Stimulated activated CD8-positive, alpha-beta memory T cell treated with anti-CD3 and anti-CD28 coated beads, Interleukin-7, amount 100 ng/mL, for 1 hour (primary cell): ENCODE measurements at places on chromosomes 11 and 22.

DNA sequence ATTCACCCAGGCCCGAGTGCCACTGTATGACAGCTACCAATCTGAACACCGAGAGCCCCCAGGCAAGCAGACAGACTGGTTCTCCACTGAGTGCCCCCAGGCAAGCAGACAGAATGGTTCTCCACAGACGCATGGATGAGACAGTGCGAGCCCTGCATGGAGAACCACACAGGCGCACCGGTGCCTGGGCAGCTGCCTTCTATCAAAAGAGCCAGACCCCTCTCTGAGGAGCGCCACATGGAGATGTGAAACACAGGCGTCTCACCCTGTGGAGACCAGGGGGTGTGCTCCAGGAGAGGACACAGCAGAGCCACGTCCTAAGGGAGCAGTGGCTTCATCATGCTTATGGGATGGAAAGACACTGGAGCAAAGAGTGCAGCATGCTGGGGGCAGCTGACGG lies 94.5 kb upstream of the BID start:
- no peak for DNase-seq

DNA sequence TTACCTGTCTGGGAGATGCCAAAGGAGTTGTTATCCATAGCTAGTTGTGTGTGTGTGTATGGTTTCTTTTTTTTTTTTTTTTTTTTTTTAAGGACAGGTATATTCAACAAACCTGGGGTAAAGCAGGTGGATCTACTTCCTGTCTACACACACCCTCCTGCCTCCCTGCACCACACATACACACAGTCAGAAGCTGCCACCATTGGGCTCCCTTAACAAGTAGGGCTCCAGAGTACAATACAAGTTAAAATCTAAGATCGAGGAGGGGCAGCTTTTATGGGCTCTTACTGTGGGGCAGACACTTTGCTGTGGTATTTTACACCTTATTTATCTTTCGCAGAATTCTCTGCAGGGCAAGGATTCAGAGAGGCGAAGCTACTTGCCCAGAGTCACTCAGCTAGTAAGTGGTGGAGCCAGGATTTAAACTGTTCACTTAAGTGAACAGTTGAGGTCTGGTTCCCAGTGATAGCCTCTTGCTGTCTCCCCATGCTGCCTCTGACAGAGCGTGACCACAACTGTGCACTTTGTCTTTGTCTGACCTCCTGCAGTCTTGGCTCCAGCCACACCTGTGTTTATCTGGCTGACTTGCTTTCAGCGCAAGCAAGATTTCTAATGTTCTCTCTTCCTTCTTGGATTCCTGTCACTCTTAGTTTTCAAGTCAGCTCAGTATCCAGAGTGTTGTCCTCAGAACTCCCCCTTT lies 135.0 kb downstream of the CSNK2A3 start:
- no peak for DNase-seq

DNA sequence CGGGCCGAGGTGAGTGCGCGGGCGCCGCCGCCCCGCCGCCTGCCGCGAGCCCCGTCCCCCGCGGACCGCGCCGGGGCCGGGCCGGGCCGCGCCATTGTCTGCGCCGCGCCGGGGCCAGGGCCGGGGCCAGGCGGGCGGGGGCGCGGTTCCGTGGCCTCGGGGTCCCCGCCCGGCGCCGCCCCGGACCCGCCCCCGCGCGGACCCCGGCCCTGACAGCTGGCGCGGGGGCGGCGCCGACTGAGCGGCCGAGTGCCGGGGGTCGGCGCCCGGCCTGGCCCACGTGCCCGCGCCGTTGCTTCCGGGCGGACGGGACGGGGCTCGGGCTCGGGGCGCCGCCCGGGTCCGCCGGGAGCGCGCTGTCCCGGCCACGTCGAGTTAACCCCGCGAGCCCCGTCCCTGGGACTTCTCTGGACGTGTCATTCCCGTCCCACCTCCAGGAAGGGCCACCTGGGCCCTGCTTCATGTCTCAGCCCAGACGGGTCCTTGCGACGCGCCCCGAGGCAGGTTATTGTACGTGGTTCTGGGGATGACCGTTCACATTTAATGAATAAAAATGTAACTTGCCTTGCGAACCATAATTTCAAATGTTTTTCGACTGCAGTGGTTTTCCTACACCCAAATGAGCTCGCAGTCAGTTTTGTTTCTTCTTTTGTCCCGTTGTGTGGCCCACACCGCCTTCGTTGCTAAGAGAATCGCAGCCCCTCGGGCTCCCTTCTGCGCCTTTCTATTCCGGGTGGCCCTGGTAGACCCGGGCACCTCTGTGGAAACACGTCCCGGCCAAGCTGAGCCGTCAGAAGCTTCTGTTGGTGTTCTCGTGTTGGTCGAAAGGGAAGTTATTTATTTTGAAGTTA lies 562 bp downstream of the ZBED4 start:
- DNase-seq, result no peak

GRCh38 chr11:65126624-65127274 lies 4.6 kb downstream of the MRPL49 start:
- no peak for DNase-seq

GRCh38 chr11:17406082-17406817 lies 17.8 kb upstream of the KCNJ11 start:
- no peak for DNase-seq
